ENCODE measurements at places on chromosomes 3 and 15. TPM values are rescaled to one million over a fixed set of nuclear protein-coding genes. Genes with fewer than 3 reads are reported as not detected.

DNA sequence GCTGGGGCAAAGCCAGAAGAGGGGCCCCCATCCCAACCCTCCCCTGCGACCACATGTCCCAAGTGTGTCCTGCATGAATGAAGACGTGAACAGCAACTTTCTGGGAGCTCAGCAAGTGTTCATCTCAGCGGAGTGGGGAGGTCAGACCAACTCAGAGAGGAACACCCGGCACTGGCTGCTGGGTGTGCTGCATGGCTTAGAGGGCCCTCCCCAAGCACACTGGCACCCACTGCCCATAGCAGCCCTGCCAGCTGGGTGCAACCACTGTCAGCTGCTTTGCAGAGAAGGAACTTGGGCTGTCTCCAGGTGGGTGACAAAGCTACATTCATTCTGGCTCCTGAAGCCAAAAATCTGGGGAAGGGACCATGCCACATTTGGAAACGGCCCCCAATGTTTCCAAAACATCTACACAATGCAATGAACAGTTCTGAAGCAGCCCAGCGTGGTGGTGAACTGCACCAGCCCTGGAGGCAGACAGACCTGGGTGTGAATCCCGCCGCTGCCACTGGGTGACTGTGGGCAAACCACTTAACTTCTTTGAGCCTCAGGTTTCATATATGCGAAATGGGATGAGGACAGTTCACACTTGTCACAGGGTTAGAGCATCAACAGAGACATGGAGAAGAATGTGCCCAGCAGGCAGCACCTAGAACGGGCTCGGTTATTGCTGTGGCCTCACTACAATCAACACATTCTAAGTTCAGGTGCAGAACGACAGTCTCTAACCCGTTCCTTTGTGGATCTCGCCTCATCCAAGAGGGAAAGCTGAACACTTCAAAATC is 145.4 kb downstream of the NUP210 start:
- DNase-seq, result no peak

GRCh38 chr15:48578965-48579364 is 66.5 kb downstream of the FBN1 start:
- no peak for DNase-seq

GRCh38 chr3:52792961-52793695 is 1.5 kb upstream of the ITIH3 start:
- no peak for DNase-seq

GRCh38 chr3:119295816-119296726 is 1.9 kb downstream of the ARHGAP31 start:
- no peak for DNase-seq

GRCh38 chr3:155097009-155097349 is 16.9 kb downstream of the MME start:
- DNase-seq, result no peak

STRIT1 gene
- polyA plus RNA-seq, result 1.5 TPM

Measured in left kidney (tissue), 8 donors.